Cardiac septum (tissue), 1 donor: ENCODE measurements at places on chromosomes 1 and 21.

DNA sequence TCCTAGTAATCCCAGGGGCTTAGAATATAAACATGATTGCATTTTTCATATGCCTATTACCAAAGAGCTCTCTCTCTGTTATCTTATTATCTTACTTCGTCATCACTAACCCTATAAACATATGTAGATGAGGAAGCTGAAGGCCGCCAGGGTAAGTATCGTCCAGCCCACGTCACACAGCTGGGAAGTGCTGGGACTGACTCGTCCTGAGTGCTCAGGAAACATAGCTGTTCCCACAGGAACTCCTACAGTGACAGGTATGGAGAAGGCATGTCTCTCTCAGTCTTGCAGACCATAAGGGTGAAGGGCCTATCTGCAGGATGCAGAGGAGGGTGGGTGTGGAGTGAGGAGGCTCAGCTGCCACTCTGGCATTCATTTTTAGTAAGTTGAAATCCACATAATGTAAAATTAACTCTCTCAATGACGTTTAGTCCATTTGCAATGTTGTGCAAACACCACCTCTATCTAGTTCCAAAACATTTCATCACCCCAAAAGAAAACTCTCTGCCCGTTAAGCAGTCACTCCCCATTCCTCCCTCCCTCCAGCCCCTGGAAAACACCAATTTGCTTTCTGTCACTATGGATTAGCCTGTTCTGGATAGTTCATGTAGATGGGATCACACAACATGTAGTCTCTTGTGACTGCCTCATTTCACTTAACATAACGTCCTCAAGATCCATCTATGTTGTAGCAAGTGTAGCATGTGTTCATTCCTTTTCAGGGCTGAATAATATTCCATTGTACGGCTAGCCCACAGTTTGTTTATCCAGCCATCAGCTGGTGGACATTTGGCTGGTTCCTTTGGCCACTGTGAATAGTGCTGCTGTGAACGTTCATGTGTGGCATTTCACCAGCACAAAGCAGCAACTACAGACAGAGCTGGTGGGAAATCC lies 68.3 kb downstream of the TCP10L start:
- no peak for DNase-seq

- no peak for DNase-seq
Measured at GRCh38 chr21:37536616-37537278, 170.2 kb downstream of the DYRK1A start.

DNA sequence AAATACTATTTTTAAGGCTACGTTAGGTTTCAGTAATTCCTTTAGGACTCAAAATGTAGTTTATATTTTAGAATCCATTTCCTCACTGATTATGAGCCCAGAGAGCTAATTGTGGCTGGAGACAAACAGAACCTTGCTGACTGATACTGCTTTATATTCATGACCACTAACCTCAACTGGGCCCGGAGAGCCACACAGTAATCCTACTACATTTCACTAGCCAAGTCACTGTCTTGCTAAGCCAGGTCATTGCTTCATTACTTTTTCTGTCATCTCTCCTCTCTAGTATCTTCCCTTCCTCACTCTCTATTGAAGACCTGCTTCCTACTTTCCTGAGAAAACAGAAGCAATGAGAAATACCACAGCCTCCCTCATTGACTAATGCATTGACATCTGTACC lies 24.7 kb downstream of the IL23R start:
- no peak for DNase-seq

DNA sequence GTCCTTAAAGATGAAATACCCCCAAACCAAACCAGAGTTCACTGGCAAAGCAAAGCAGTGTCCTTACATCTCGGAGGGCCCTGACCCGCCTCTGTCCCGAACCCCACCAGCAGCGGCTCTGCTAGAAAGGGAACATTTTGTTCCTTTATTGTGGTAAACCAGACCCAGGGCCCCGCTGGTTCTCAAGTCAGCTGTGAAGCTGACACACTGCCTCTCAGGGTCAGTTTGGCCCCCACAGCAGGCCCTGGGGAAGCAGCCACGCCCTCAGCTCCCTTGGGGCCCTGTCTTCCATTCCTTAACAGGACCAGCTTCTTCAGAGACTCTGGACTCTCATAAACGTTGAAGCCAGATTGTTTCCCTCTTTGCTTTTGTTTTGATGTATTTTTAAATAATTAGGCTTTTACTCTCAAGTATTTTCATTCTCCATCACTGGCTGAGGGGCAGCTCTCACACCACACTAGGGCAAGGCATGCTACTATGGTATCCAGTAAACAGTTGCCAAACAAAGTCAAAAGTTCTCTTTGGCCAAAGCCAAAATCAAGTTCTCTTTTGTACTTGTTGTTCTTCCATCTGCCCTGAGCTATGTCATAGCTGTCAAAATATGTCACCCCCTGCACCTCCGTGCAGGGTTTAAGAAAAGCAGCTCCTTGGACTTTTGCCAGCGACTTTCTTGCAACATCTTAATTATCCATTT lies 61.1 kb upstream of the ANGPTL1 start:
- no peak for DNase-seq

GRCh38 chr1:178951600-178951999 lies 74.1 kb upstream of the FAM20B start:
- DNase-seq = no peak

DNA sequence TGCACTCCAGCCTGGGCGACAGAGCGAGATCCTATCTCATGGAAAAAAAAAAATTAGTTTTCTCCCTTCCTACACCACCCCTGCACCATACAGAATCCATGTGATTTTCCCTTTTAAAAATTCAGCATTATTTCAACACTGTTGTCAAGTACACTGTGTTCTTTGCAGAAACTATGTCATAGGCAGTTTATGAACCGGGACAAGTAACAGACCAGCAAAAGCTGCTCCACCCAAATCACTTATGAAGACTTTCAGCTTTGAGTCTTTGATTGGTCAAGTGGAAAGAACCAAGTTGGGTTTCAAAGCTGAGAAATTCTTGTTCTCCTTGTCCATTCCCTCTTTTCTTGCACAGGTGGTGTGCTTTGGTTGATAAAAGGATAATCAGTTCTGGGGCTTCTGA lies 173.0 kb downstream of the CDC7 start:
- DNase-seq = no peak

- no peak for DNase-seq
Measured at GRCh38 chr1:61241411-61241838, 159.1 kb downstream of the NFIA start.

- no peak for DNase-seq
Measured at GRCh38 chr1:33346927-33347649, 26.2 kb upstream of the A3GALT2 start.

DNA sequence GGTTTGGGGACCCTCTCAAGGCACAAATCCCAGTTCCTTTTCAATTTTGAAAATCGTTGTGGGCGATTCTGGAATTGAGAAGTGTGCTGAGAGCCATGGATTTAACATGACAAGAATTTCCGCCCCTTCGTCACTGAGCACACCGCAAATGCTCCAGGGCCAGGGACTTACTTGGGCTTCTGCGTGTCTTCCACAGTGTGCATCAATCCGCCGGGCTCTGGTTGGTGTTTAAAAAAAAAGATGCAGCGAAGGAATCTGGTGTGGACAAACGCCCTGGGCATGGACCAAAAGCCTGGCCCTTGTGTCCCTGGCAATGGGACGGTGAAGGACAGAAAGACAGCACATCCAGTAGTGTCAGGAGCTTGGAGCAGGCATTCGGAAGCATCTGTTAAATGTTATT lies 696 bp upstream of the CLDN14 start:
- DNase-seq = no peak

DNA sequence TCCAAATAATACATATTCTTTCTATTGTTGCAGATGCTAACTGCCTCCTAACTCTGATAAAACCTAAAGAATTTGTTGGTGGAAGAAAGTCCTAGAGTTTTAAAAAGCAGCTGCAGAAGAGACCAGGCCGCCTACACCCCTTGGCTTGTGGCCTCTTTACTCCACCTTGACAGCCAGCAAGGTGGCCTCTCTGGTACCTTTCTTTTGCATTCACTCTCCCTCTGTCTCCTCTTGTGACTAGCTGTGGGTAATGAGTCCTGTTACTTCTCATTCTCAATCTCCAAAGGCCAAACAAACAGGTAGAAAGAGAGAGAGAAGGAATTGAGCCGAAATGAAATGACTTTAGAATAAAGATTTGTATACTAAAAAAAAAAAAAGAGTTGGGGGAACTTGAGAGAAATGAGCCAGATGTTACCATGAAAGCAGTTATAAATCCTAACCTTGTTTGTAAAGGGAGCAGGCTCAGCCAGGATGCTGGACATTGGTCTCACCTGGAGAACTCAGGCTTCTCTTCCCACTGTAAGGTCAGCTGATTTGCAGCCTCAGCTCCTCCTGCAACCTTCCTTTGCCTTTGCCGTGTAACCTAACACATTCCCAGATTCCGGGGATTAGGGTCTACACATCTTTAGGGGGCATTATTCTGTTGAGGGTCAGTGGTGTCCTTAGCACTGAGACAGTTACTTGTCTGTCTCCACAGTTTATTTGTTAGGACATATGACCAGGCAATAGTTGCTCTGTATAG lies 164.1 kb upstream of the IRF2BP2 start:
- no peak for DNase-seq

- DNase-seq = peak; percentile 80
Measured at GRCh38 chr1:31216016-31216415, 23.7 kb downstream of the NKAIN1 start.

- DNase-seq = no peak
Measured at GRCh38 chr21:17738176-17738953, 80.8 kb downstream of the C21orf91 start.

DNA sequence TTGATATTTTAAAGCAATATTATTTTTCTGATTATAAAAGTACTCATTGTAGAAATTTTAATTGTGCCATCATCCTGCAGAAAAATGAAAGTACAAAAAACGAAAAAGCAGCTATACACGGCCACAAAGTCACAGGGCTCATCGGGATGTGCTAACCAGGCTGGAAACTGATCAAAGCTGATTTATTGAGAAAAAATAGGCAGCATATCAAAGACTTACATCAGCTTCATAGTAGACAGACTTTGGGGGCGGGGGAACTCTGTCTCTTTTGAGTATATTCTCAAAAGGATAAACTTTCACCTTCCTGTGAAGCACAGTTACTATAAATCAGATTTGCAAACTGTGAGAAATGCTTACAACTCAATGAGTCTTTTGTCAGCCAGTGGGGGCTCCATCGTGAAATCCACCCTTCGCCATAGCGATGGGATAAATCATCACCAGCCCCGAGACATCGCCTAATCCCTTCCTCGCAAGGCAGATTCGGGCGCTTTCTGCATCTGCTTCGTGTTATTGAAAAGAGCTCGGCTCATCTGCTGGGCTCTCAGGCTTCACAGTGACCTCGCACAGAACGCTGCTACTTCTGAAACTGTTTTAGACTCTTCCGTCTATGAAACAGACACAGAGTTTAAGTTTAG lies 69.2 kb upstream of the ERG start:
- DNase-seq = no peak

DNA sequence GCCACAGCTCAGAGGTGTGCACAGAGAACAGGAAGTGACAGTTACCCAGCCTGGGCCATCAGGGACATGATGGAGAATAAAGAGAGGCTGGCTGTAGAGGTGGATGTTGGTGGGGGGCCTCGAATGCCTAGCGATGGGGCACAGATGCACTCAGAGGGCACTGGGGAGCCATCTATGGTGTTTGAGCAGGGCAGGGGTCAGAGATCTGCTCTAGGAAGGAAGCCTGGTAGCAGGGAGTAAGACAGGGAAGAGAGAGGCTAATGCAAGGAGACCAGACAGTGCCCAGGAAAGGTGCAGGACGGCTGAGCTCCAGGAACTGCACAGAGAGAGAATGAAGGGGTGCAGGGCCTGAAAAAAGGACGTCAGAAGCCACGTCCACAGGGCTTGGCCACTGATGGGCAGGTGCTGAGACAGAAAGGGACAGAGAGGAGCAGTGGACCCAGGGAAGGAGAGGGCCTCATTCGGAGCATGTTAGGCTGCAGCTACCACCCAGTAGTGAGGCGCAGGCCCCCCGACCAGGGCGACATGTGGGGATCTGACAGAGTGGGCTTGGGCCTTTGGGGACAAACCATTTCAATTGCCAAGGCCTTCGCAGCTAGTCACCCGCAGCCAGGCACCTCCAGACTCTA lies 1.1 kb upstream of the KCNAB2 start:
- no peak for DNase-seq

DNA sequence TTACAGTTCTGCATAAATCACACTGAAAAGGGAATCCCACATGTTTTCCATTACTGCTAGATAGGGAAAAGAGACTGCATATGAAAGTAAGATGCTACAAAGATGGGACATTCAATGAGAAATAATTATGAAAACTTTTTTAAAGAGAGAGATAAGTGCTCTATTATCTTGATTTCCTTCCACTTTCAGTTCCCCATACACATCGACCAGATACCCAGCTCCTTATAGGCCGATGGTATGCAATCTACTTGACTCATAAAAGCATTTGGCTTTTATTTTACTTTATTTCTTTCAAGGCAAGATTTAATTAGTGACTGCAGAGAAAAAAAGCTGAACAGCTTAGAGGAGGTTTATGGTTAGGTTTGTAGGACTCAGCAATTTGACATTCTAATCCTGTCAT lies 13.1 kb downstream of the BRINP2 start:
- DNase-seq = no peak

DNA sequence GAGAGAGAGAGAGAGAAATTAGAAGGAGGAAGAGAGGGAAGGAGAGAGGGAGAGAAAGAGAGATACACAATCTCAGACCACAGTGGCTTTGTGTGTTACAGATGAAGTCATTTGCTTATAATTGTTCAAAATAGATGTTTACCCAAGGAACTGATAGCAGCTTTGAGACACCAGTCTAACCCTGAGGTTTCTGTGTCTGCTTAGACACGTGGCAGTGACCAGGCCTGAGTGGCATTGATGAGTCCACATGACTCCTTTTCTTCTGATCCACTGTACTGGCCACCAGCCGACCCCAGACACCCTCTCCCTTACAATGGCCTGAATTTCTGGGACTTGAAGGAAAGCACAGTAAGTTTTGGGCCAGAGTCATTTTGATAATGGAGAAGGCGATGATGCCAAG lies 104.9 kb downstream of the DUSP10 start:
- DNase-seq = no peak

- DNase-seq = no peak
Measured at GRCh38 chr1:238177960-238178645, 287.4 kb upstream of the ZP4 start.

GRCh38 chr1:109750241-109750882 lies 9.5 kb upstream of the GSTM3 start:
- no peak for DNase-seq

DNA sequence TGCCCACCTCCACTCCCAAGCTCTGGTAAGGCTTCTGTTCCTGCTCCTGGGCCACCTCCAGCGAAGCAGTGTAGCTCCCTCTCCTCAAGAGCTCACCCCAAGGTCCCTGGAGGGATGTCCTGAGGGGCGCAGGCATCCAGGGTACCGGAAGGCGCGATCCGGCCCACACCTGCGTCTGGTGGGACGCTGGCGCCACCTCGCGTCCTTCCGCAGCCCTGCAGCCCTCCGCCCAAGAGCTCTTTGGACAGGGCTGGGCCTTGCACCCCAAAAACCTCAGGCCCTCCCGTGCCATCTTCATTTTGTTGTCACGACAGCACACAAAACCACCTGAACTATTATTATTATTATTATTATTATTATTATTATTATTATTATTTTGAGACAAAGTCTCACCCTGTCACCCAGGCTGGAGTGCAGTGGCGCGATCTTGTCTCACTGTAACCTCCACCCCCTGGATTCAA lies 49.2 kb upstream of the PAX7 start:
- no peak for DNase-seq

GRCh38 chr1:203048086-203048485 lies 21.8 kb downstream of the PPFIA4 start:
- no peak for DNase-seq

- no peak for DNase-seq
Measured at GRCh38 chr1:232655746-232656085, 25.8 kb upstream of the SIPA1L2 start.
